Uterus (tissue), 4 donors: ENCODE measurements at places on chromosomes 4 and X. TPM values are rescaled to one million over a fixed set of nuclear protein-coding genes. Genes with fewer than 3 reads are reported as not detected.
A peak's percentile ranks its signal among the peaks of the same experiment; 100 is the strongest.

GRCh38 chr4:38179690-38180377 is 219.6 kb downstream of the PTTG2 start:
- peak; percentile 66 for DNase-seq

DNA sequence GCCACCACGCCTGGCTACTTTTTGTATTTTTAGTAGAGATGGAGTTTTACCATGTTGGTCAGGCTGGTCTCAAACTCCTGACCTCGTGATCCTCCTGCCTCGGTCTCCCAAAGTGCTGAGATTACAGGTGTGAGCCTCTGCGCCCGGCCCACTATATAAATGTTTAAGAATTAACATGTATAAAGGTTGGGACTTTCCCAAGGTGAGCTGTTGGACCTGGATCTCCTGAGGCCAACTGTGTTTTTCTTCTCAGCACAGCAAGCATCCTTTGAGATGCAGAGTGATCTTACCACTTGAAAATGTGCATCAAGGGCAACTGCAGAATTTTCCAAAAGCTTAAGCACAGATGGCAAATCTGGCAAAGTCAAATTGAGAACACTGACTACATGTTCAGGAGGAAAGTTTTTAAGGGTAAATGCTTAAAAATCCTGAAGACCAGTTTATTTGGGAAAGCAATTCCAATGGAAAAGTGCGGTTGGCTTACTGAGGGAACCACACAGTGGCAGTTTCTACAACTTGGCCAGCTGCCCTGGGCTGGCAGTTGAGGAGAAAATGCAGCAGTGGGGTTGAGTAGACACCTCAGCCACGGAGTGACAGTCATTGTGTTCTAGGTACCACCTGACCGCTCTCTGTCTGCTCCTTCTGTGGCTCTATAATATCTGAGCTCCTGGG is 168.9 kb downstream of the CBR4 start:
- DNase-seq: no peak

DNA sequence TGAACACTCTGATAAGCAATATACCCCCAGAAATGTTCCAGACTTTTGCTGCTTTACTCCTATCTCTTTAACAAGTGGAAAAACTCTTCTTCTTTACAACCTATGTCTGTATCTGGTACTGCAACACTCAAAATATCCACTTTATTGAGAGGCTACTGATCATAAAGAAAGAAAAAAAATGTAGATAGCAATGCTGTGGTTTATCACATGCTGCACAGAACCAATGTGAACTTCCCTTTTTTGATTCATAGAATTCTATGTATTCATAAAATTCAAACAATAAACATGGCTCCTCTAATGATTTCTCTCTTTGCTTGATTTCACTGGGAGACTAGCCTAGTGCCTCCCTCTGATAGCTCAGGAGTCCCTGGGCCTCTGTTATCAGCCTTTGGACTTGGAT is 223.5 kb downstream of the ZNF674 start:
- DNase-seq: no peak

GRCh38 chrX:129719268-129719667 is 19.5 kb upstream of the XPNPEP2 start:
- DNase-seq: no peak

- DNase-seq: no peak
Measured at GRCh38 chr4:95637043-95637600, 88.3 kb upstream of the UNC5C start.

DNA sequence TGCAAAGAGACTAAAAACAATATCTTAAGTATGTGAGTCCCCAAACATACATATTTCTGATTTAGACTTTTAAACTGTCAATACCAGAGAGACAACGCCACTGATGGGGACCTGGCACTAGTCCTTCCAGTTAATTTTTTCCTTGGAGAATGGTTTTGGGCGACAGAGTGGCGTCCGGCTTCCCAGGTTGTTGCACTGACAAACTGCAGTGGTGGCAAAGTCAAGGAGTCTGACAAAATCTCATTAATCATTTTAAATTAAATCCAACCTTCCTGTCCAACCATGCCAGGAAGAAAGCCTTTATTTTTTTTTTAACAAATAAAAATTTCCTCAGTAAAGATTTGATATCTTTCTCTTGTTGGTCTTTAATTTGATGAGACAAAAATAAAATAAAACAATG is 52.8 kb downstream of the FBXO8 start:
- no peak for DNase-seq

GRCh38 chrX:81662381-81662780 is 460.5 kb downstream of the SH3BGRL start:
- no peak for DNase-seq

DNA sequence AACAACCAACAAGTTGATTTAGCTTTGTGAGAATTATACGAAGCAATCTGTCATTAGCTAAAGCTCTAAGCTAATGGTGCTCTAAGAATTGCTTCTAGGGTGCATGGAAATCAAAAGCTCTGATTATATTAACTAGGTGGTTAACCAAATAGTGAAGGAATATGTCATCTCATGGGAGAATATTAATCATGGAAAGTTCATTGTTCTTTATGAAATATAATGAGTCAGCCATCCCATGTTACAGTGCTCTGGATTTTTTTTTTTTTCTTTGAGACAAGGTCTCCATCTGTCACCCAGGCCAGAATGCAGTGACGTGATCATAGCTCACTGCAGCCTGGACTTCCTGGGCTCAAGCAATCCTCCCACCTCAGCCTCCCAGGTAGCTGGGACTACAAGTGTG is 10.5 kb downstream of the DCAF8L2 start:
- no peak for DNase-seq

- DNase-seq: no peak
Measured at GRCh38 chr4:6674500-6675149, 19.1 kb upstream of the S100P start.

DNA sequence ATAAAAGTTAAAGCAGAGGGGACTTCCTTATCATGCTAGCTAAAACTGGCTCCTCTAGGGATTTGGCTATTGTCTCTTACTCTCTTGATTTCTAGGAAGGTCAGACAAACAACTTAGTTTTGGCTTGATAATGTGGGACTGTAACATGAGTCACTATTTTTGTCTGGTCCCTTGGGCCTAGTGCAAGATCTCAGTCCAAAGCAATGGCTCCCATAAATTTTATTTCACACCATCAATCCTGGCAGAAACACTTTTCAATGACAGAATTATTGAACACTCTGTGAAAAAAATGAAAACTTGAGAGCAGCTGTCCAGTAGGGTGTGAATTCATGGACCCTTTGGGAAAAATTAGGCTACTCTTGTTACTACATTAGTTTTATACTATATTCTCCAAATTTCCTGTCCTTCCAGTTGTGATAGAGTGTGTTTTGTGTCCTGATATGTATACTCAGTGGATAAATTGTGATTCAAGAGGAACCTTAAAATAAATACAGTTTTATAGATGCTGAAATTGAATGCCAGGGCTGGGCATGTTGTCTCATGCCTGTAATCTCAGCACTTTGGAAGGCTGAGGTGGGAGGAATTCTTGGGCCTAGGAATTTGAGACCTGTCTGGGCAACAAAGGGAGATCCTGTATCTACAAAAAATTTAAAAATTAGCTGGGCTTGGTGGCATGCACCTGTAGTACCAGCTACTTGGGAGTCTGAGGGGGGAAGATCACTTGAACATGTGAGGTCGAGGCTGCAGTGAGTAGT is 10.8 kb upstream of the SNCA start:
- DNase-seq: no peak

- DNase-seq: no peak
Measured at GRCh38 chr4:6221851-6222760, 21.8 kb upstream of the JAKMIP1 start.

- no peak for DNase-seq
Measured at GRCh38 chr4:181289198-181289597, 954.0 kb upstream of the TENM3 start.

GRCh38 chr4:3199653-3200422 is 49.1 kb upstream of the MSANTD1 start:
- DNase-seq: no peak

- no peak for DNase-seq
Measured at GRCh38 chrX:33589316-33589715, 378.0 kb upstream of the DMD start.

DNA sequence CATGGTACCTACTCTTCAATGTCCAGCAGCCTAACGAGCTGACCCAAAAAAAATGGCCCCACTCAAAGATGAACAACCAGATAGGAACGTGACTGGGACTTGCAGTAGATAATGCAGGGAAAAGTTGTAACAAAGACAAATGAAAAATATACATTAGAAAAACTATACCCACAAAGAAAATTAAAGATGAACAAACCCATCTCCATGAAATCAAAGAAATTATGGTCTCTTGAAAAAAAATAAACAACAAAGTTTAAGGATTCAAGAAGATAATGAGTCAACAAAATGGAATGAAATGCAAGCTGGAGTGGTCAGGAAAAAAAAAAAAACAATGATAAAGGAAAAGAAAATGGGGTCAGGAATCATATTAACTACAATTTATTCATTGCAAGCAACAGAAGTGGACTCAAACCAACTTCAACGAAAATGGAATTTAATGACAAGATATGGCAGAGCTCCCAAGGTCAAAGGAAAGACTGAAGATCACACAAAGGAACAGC is 309.8 kb upstream of the GALNT7 start:
- DNase-seq: no peak

DNA sequence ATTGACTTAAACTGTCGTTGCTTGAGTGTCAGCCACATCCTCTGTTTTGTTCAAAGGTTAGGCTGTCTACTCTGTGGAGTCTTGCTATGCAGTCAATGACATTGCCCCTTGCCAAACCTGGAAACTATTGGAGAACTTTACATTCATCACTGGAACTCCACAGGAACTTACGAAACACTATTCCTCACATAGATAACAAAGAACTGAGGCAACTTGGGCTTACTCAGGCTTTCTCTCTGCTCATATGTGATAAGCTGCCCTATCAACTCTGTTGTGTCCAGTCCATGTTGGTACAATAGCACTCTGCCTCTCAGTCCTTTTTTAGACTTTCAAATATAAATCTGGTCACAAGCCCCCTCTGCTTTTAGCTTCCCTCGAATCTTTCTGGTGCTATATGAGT is 9.4 kb downstream of the NPY5R start:
- DNase-seq: no peak

DNA sequence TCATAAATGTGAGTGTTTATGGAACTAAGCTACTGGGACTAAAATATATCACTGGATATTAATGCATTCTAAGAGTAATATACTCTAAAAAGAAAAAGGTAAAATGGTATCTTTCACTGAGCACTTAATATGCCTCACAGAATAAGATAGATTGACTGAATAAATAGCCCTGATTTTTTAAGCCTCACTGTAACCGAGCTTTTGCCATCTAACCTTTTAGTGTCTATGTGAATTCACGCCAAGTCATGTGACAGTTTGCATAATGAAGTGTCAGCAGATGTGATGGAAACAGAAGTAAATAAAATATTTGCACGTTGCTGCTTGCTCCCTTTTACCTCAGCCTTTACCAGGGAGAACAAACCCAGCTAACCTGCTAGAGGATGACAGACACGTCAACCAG is 119.7 kb upstream of the NWD2 start:
- DNase-seq: no peak

DNA sequence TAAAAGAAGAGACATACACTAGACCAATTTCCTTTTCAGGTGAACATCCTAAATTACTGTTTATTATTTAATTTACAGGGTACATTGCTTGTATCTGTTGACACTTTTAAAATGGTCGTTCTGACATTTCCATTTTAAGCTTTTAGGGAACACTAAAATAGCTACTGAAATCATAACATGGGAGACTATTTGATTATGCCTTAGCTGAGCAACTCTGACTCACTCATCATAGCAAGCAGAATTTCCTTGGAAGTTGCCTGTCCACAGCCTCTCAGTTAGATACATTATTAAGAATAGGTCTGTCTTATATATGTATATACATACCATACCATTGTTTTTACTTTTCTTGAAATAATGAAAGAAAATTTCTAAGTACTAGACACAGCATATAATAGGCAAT is 22.0 kb downstream of the GUCY1B1 start:
- no peak for DNase-seq

GRCh38 chr4:8097141-8097541 is 61.5 kb downstream of the ABLIM2 start:
- DNase-seq: no peak

- no peak for DNase-seq
Measured at GRCh38 chr4:141497627-141498026, 138.8 kb upstream of the IL15 start.

DNA sequence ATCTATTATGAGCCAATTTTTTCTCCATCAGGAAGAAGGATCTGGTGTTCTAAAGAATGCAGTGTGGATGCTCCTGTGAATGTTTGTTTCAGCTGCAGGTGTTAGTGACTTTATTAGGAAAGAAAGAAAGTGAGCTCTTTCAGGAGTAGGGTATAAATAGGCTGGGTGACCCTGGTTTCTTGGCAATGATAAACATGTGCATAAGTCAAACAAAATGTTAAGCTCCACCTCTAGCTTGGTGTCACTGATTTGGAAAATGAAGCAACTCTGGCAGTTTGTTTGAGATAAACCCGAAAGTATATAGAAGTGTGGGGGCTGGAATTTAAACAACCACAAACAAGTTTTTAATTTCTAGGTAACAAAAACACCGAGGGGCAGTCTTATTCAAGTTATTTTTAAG is 152.3 kb downstream of the COL4A6 start:
- DNase-seq: no peak

GRCh38 chrX:35251226-35251625 is 308.6 kb downstream of the FAM47B start:
- DNase-seq: no peak

- no peak for DNase-seq
Measured at GRCh38 chrX:9958183-9958582, 9.0 kb upstream of the CLDN34 start.

- no peak for DNase-seq
Measured at GRCh38 chr4:126762663-126763247, 870.0 kb upstream of the INTU start.

DNA sequence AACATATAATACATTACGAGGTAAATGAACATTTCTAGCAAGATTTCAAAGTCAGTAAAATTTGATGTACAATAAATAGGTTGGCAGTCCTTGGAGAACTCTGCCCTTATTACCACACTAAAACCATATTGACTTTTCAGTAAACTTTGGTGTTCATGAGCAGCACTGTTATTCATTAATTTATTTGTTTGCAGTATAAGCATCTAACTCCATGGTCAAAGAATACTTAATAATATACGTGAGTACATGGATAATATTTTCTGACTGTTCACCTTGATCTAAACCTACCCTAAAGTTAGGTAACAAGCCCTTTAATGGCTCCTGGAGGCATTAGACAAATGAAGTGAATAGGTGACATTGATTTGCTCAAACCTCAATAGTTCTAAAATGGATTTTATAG is 817.2 kb upstream of the FTHL17 start:
- DNase-seq: no peak

GRCh38 chr4:156686120-156686519 is 285.5 kb downstream of the PDGFC start:
- no peak for DNase-seq

- no peak for DNase-seq
Measured at GRCh38 chrX:116232833-116233232, 62.3 kb downstream of the AGTR2 start.

MAGEB2 gene
- not detected for total RNA-seq

GLOD5 gene
- not detected for total RNA-seq

PLP1 gene
- total RNA-seq: 2.7 TPM

PROM1 gene
- 0.51 TPM for total RNA-seq

GAGE12E gene
- not detected for total RNA-seq

EGF gene
- 1.5 TPM for total RNA-seq

BCORL1 gene
- total RNA-seq: 50.8 TPM

RIPPLY1 gene
- total RNA-seq: not detected

CT45A1 gene
- total RNA-seq: not detected

IRAK1 gene
- 9.7 TPM for total RNA-seq

PHEX gene
- 2.5 TPM for total RNA-seq
